NCI-H146 (cell line): ENCODE measurements at places on chromosomes 4 and X.

- DNase-seq, result no peak
These were observed 5.5 kb upstream of the NKX1-1 start for GRCh38 chr4:1411436-1412375.

- DNase-seq, result peak; percentile 80
These were observed 2.1 kb upstream of the PCDH7 start for GRCh38 chr4:30718021-30718542.

- no peak for DNase-seq
These were observed 164.8 kb upstream of the PGRMC2 start for GRCh38 chr4:128452415-128452814.

GRCh38 chrX:8955511-8955910, 78.4 kb downstream of the FAM9B start:
- DNase-seq, result no peak

GRCh38 chr4:148196164-148196563, 246.1 kb downstream of the NR3C2 start:
- DNase-seq, result no peak

DNA sequence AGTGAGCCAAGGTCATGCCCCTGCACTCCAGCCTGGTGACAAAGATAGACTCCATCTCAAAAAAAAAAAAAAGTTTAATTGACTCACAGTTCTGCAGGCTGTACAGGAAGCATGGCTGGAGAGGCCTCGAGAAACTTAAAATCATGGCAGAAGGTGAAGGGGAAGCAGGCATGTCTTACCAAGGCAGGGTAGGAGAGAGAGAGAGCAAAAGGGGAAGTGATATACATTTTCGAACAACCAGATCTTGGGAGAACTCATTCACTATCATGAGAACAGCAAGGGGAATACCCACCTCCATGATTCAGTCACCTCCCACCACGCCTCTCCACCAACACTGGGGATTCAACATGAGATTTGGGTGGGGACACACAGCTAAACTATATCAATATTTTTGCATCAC, 315.2 kb upstream of the HTR2C start:
- DNase-seq, result no peak

- no peak for DNase-seq
These were observed 230.9 kb downstream of the SOX3 start for GRCh38 chrX:140273921-140274320.

- DNase-seq, result no peak
These were observed 612.0 kb upstream of the ACTRT1 start for GRCh38 chrX:128664211-128664610.

GRCh38 chr4:5750052-5750945, 39.3 kb downstream of the EVC start:
- DNase-seq, result no peak

- DNase-seq, result no peak
These were observed 4.7 kb downstream of the BLTP1 start for GRCh38 chr4:122156819-122157218.

DNA sequence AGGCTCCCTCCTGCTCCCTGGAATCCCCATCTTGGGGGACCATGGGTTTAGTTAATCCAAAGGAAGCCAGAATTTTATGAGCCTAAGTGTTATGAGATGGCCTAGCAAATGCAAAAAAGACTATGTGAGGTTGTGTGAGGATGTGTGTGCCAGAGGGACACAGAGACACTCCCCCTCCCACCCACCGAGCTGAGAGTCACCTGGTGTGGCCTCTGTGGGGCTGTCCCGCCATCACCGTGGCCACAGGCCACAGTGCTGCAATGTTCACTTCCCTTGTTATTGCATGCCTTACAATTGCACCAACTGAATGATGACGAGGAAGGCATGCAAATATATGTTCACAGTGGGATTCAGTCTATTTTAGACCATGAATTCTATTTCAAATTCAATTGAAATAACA, 601 bp upstream of the FGFBP2 start:
- DNase-seq, result no peak

GRCh38 chrX:18031726-18032375, 170.8 kb upstream of the RAI2 start:
- DNase-seq, result no peak

- no peak for DNase-seq
These were observed 12.8 kb upstream of the LIMCH1 start for GRCh38 chr4:41525129-41525528.

GRCh38 chr4:2432991-2433530, 14.3 kb downstream of the CFAP99 start:
- no peak for DNase-seq

GRCh38 chr4:8913858-8914460, 42.3 kb upstream of the HMX1 start:
- DNase-seq, result no peak

GRCh38 chr4:93983140-93983539, 154.6 kb downstream of the ATOH1 start:
- DNase-seq, result no peak

DNA sequence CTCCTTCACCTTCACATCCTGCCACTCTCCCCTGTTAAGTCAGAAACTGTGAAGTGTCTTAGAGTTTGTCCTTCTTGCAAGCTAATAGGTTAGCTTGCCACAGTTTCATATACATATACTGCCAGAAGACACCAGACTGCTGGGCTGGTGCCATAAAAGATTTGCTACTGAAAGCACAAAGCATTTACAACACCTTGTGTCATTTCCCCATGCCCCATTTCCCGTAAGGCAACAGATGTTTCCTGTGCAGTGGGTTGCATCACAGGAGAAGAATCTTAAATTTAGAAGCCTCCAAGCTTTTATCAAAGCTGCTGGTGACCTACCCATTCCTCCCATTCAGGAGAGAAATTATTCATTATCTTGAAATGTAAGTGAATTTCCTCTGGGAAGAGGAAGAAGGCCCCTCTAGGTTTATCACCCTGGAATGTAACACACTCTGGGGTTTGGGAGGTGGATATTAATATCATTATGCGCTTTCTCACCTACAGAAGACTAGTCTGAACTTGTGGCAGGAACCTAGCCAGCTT, 34.5 kb upstream of the RAB33B start:
- DNase-seq, result no peak

GRCh38 chr4:88744609-88745008, 47.0 kb upstream of the NAP1L5 start:
- DNase-seq, result no peak

- no peak for DNase-seq
These were observed 55.0 kb upstream of the TFDP3 start for GRCh38 chrX:133273180-133273579.

DNA sequence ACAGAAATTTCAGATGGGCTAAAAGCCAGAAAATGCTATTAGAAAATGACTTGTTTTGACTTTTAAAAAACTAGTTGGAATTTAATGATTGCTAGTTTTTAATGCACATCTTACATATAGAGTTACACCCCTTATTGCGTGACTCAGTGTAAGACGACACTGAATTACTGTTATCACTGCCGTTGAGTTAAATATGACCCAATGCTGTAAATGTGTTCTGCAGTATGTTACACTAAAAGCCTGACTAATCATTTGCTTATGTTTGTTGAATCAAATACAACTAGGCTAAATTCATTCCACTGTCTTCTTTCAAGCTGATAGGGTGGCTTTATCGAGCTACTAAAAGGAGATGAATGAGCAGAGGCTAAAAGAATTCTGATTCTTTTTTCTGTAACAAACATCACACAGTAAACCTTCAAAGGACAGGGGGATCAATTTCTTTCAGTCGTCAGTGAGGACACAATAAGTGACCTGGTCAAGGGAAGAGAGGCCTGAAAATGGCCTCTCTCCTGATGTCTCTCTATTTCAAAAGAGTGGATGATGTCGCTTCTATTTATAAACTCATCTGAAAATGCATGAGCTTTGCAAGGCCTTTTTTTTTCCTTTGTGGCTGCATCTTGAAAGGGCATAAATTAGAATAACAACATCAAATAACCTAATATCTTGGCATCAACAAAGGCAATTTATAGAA, 142.2 kb upstream of the KCNIP4 start:
- no peak for DNase-seq

- DNase-seq, result peak; percentile 1
These were observed 6.0 kb upstream of the CENPE start for GRCh38 chr4:103204111-103204510.
